Neuronal stem cell (in vitro differentiated cells): ENCODE measurements at places on chromosomes 11 and 22.

DNA sequence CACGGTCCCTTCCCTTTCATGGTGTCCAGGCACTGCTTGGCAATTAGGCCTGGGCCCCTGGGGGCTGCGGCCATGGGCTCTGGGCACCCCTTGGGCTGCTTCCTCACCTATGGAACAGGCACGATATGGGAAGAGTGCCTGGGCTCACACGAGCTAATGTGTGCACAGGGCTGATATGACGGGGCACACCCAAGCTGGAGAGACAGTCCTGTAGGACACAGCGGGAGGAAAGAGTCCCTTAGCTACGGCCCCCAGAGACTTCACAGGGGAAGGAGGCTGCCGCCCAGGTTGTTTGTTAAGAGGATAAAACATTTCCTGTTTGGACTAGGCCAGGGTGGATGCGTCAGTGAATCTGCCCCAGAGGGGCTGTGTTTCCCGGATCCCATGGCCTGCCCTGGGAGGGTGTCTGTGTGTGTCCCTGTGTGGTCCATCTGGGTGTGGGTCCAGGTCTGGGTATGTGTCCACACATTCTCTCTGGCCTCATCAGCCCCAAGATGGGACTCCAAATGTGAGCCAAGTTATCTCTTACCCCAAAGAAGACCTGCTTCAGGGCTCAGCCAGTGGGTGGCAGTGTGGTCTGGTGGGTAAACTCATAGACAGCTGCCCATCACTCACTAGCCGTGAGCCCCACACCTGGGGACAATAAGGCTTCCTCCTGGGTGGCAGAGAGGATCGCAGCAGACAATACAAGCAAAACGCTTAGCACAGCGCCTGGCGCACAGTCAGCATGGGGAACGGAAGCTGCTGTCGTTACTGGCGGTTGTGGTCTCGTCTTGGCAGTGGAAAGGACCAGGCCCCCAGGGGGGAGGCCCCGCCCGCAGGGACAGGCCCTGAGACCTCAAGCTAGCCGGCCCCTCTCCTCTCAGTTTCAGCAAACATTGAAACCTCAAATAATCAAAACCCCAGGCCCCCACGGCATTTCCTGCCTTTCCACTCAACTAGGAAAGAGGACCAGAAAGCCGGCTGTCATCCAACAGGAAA is 3.2 kb upstream of the EMID1 start:
- DNase-seq = no peak

GRCh38 chr11:66509131-66509561 is 1.3 kb upstream of the BBS1 start:
- DNase-seq = no peak

GRCh38 chr11:125807909-125808308 is 20.0 kb downstream of the PATE3 start:
- DNase-seq = no peak

- DNase-seq = no peak
Observed at GRCh38 chr11:35114906-35115687, 23.9 kb upstream of the CD44 start.

DNA sequence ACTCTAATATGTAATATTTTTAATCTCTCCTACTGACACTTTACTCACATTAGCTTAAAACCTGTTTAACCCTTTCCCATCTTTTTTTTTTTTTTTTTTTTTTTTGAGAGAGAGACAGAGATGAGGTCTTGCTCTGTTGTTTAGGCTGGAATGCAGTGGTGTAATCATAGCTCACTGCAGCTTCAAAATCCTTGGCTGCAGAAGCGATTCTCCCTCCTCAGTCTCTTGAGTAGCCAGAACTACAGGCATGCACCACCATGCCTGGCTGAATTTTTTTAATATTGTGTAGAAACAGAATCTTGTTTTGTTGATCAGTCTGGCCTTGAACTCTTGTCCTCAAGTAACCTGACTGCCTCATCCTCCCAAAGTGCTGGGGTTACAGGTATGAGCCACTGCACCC is 37.3 kb downstream of the PAMR1 start:
- no peak for DNase-seq

- DNase-seq = no peak
Observed at GRCh38 chr11:19422276-19422675, 181.5 kb upstream of the E2F8 start.

DNA sequence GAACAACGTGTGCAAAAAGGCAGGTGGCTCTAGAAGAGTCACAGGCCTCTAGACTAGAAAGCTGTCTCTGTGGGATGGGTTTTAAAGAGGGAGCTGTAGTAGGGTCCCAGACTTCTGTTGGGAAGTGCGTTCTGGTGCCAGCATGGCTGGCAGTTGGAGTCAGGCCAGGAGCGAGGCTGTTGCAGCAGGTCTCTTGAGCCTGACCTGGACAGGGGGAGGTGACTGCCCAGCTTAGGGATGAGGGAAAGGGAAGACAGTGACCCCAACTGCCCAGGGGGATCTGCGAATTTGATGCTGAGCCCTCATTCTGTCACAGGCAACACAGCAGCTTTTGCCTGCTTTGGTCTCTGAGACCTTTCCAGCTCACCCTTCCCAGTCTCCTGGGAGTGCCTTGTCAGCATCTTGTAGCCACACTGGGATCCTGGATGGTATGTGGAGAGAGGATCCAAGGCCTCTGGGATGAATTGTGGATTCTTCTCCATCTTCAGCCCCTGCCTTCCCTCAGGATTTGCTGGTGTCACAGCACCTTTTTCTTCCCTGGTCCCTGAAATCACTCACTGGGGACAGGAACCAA is 3.4 kb downstream of the TSKU start:
- DNase-seq = no peak

- DNase-seq = no peak
Observed at GRCh38 chr11:104858882-104859775, 39.1 kb downstream of the CASP12 start.

DNA sequence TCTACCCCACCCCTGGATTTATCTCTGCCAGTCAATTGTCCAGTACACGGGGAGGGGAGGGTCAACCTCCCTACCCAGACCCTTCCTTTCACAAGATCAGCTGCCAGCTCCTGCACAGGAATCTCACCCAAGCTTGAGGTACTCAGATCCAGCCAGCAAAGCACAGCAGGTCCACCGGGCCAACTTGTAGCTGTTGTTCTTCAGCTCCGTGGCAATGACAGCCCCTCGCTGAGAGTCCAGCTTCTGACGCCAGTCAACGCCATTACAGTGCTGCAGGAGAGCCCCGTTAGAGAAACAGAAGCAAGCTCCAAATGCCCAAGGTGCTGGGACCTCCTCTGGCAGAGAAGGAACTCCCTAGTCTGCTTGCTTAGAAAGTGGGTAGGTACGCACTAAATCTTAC is 5.5 kb upstream of the FOXRED2 start:
- no peak for DNase-seq

- no peak for DNase-seq
Observed at GRCh38 chr11:45796461-45796861, 8.5 kb upstream of the SLC35C1 start.

DNA sequence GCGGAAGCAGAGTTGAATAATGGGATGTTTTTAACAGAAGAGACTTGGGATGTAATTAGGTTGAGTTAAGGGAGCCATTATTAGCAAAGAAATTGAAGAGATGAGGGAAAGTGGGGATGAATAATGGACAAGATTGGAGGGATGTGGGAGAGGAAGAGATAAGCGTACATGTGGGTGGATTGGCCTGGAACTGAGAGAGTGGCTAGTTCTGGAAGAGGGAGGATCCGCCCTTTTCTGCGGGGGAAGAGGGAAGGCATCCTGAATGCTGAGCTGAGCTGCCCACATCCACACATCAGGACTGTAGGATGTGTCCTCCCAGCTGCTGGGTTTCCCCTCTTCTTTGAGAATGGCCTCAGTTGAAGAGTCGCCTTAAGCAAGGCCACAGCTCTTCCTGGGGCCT is 68.3 kb upstream of the CADM1 start:
- no peak for DNase-seq

GRCh38 chr11:126630893-126631798 is 275.7 kb downstream of the ST3GAL4 start:
- no peak for DNase-seq

DNA sequence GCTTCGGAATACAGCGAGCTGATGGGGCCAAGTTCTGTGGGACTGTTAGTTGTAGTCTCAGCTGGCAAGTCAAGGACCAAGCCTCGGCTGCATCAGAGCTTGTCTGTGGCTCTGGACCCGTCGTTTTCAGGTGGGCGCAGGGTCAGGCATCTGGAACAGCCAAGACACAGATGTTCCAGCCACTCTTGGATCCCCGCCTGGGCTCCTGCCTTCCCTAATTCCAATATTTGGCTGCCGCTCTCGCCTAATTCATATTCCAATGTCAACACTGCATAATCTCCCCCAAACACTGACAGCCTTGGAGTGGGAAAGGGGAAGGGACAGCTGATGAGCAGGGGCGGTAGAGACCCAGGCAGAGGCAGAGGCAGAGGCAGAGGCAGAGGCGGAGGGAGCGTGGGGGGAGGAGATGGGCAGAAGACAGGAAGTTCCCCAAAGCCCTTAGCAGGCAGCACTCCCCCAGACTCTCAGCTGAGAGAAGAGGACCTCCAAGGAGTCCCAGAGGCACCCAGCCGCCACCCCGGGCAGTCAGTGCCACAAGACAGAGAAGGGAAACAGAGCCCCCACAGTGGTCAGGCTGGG is 49.6 kb upstream of the SLC35C1 start:
- DNase-seq = no peak

- no peak for DNase-seq
Observed at GRCh38 chr11:35500744-35501143, 24.7 kb downstream of the PAMR1 start.

- DNase-seq = no peak
Observed at GRCh38 chr22:31247726-31248125, 35.6 kb downstream of the LIMK2 start.

- DNase-seq = no peak
Observed at GRCh38 chr11:848380-848931, 5.8 kb downstream of the TSPAN4 start.

- no peak for DNase-seq
Observed at GRCh38 chr11:3190600-3190999, 25.5 kb upstream of the OSBPL5 start.

DNA sequence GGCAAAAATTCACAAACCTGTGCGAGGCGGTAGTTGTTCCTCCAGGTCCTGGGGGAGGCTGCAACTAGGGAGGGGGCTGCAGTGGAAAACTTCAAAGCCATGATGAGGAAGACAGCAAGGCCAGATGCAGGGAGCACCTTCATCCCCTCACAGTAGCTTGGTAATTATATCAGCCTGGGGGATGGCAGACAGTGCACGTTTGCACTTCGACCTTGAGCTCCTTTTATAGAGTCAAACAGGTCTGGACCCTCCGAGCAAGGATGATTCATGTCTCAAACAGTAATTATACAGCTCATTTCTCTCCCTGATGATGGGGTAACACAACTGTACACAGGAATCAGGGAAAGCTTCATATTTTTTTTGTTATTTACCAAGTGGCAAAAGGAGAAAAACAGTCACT is at the start of gene MMP20:
TSS of gene MMP20 (minus strand) at position 156 of the 400 bp plus-strand sequence. CDS start at position 143, 13 bp downstream.
- DNase-seq = no peak

DNA sequence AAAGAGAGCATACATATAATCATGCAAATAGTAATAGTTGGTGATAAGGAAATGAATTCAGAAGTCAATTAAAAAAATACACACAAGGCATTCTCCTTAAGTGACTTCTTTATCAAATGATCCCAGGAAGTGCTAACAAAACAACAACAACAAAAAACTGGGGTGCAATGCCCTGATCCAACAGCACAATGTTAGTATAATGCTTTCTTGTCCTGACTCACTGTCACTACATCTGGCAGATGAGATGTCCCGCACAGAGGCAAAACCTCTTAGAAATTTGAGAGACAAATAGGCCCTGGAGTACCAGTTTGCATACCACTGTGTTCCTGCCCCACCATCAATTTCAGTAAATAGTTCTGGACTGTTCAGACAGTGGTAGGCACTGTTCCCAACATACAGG is 11.0 kb upstream of the AMBRA1 start:
- DNase-seq = no peak

DNA sequence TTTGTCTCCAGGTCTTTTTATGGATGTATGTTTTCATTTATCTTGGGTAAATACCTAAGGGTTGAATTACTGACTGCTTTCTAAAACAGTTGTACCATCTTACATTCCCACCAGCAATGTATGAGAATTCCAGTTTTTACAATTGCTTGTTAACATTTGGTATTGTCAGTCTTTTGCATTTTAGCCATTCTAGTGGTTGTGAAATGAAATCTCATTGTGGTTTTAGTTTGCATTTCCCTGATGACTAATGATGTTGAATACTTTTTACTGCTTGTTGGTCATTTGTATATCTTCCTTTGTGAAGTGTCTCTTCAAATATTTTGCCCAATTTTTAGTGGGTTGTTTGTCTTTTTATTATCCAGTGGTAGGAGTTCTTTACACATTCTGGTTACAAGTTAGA is 92.8 kb downstream of the ARFGAP2 start:
- no peak for DNase-seq

GRCh38 chr11:8102296-8102915 is 21.4 kb downstream of the TUB start:
- no peak for DNase-seq

DNA sequence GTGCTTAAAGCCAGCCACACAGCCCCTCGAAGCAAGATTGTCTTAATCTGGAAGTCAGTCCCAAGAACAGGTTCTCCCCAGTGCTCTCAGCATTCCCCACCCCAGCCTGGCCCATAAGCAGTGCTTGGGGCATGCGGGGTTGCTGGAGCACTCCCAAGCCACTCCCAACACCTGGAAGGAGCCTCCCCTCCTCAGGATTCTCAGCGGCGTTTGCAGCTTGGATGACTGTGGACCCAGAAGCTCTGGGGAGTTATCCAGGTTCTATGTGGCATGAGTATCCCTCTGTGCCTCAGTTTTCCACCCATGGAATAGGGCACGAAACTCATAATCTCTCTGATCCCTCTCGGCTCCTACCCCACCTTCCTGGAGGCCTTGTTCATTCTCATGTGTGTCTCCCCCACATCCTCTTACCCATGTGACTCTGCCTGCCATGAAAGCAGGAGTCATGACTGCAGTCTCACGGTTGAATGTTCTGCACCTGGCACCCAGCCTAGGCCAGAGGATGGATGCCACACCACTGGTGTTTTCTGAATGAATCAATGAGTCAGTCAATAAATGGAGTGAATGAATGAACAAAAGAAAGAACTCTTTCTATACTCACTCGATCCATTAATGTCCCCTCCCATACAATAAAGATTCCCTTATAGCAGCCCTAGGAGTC is 33.4 kb upstream of the WNT7B start:
- no peak for DNase-seq

- no peak for DNase-seq
Observed at GRCh38 chr11:116217006-116217405, 555.8 kb downstream of the BUD13 start.

DNA sequence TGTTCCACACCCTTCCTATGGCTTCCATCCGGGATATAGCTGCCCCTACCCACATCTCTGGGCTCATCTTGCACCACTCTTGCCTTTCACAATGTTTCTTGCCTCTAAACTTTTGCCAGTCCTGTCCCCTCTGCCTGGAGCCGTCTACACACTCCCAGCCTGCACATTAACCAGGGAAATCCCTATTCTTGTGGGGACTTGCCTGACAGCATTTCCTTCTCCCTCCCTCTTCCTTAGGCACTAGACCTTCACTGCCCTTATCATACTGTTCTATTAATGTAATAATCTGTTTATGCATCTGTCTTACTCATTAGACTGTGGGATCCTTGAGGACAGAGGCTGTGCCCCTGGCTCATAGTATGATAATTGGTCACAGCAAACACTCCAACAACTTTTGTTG is 5.8 kb upstream of the TTC12 start:
- no peak for DNase-seq
